ENCODE measurements at places on chromosomes 1 and 21.
A peak's percentile ranks its signal among the peaks of the same experiment; 100 is the strongest.

GRCh38 chr21:31117128-31117916 is 79.0 kb upstream of the KRTAP19-8 start:
- DNase-seq, result peak; percentile 18

DNA sequence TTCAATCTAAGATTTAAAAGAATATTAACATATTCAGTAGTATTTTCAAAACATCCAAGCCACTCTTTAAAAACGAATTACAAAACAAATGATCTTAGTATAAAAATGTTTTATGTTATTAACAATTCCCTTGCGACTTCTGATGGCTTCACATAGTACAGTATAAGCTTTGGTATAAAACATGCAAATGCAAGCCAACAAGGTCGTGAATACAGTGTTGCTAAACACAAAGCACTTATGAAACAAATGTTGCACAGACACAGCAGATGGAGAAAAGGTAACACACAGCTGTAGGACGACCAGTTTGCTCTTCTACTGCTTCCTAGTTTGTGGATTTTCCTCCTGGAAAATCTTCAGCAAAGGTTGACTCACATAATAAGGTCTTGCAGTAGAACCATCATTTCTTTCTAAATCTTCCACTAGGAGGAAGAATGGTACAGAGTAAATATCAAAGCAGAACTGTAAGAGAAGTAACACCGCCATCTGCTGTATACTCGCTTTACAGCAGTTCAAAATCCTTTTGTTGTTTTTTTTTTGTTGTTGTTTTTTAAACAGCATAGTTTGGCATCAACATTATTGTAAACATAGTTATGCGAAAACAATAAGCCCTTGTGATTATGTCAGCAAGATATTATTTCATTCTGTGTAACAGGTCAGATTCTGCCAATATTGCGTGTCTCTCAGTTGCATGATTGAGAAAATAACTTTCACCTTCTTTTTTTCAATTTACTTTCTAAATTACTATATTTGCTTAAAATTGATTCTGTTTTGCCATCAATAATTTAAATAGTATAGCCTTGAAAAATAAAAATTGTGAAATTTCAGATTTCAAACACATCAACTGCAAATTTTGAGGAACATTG is 69.5 kb downstream of the LHX8 start:
- peak; percentile 28 for DNase-seq

GRCh38 chr21:45973475-45974072 is 8.0 kb upstream of the COL6A1 start:
- peak; percentile 50 for DNase-seq

- DNase-seq, result no peak
Observed at GRCh38 chr21:42308161-42308913, 6.9 kb downstream of the TFF3 start.

- no peak for DNase-seq
Observed at GRCh38 chr1:67491280-67491679, 61.1 kb upstream of the SERBP1 start.

GRCh38 chr1:29672416-29673227 is 436.3 kb downstream of the PTPRU start:
- no peak for DNase-seq

GRCh38 chr1:8870616-8871538 is 7.6 kb downstream of the ENO1 start:
- DNase-seq, result no peak

DNA sequence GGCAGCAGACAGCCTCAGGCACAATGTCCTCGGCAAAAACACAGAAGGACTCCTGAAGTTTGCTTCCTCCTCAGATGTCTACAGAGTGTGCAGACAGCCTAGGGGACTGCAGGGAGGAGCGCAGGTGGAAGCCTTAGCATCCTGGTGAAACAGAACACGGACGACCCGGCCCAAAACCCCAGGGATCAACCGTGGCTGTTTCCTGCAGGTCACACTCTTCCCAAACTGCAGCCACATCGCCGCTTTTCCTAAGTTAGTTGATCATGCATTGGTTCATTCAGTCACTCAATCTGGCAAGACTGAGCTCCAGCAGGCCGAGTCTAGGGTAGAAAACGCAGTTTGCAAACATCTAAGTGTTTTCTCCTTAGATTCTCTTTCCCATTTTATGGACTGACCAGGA is 33.4 kb downstream of the FHAD1 start:
- no peak for DNase-seq

DNA sequence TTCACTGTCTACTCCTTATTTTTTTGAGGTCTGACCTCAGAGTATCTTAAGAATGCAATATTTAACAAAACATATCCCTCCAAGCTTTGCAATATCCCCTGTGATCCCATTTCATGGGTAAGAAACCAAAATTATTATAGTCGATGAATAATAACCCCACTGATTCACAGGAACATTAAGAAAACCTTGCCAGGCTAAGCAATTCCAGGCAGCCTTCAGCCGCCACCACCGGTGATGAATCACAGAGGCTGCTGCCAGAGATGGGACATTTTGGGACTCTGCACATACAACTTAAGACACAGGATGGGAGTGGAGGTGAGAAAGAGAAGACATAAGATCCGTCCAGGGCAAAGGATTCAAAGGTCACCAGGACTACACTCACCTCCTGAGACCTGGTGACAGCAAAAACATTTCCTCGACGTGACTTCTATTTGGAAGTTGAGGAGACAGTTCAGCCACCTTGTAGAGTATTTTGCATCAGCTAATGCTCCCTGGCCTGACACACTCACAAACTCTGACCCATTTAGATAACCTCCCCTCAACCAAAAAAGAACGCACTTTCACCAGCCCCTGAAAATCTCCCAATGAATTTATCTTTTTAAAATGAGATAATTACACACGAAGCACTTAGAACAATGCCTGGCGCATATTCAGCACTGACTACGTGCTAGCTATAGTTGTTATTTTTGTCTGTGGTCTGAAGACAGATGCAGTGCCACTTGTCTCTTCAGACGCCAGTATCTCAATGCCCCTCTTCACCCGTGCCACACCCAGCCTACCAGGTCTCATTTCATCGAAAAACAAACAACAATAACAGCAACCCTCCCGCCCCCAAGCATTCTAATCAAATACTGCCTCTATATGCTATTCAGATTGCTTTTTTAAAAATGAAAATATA is 17.8 kb upstream of the OVAAL start:
- DNase-seq, result no peak

DNA sequence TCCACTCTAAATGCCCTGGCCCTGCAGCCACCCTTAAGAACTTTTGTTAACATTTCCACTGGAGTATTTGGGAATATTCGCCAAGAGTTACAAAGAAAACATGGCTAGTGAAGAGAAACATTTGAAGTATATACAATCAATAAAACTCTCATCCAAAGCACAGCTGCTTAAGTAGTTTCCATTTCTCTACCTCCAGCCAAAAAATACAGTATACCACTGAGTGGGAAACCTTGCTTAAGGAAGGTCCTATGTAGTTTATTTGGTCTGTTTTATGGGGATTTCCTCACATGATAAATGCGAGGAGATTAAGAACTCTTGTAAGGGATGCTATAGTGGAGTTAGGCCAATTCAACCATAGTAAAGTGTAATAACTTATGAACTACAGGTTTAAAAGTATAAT is 382.5 kb downstream of the NEGR1 start:
- no peak for DNase-seq

DNA sequence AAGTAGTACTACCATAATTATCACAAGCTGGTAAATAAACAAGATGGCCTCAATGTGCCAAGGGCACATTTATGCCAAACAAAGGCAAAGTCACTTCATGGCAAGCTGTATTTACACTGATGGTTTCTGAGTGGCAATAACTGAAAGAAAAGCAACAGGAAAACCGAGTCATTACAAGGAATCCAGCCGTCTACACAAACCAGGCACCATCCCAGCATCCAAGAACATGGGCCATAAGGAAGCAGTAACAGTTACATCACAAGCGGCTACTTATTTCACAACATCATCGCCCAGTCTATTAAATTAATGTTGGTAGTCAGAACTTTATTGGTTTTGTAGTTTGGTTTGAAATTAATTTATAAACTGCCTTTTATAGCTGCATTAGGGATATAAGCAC is 214.2 kb downstream of the RERE start:
- no peak for DNase-seq

Measured in hematopoietic multipotent progenitor cell (in vitro differentiated cells).